ENCODE measurements at places on chromosomes 13 and 19. TPM values are rescaled to one million over a fixed set of nuclear protein-coding genes. Genes with fewer than 3 reads are reported as not detected.

MISP3 gene
- polyA plus RNA-seq: 10.3 TPM

- DNase-seq: no peak
Measured at GRCh38 chr13:31528758-31529157, 210.6 kb upstream of the RXFP2 start.

DNA sequence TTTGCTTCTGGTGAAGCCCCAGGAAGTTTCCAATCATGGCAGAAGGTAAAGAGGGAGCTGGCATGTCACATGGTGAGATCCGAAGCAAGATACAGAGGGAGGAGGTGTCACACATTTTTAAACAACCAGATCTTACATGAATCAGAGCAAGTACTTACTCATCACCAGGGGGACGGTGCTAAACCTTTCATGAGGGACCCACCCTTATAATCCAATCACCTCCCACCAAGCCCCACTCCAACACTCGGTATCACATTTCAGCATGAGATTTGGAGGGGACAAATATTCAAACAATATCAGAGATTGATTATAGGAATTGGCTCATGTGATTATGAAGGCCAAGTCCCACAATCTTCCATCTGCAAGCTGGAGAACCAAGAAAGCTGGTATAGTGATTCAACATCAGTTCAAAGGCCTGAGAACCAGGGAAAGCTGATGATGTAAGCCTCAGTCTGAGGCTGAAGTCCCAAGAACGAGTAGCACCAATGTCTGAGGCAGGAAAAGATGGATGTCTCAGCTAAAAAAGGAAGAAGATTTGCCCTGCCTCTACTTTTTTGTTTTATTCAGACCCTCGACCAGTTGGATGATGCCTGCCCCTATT is 58.6 kb upstream of the WDFY2 start:
- no peak for DNase-seq

RPL18 gene
- 1,033 TPM for polyA plus RNA-seq

FARSA gene
- polyA plus RNA-seq: 45.0 TPM

GRCh38 chr19:18494267-18494607 is 27.6 kb downstream of the ELL start:
- no peak for DNase-seq

- no peak for DNase-seq
Measured at GRCh38 chr13:97214921-97215320, 7.2 kb upstream of the MBNL2 start.

- no peak for DNase-seq
Measured at GRCh38 chr13:101017123-101017872, 342.7 kb upstream of the TMTC4 start.

APLP1 gene
- 23.6 TPM for polyA plus RNA-seq
